SJCRH30 (cell line): ENCODE measurements at places on chromosomes 12 and 14. TPM values are rescaled to one million over a fixed set of nuclear protein-coding genes. Genes with fewer than 3 reads are reported as not detected.

CYP27B1 gene
- 72.6 and 97.4 TPM in 2 replicates for total RNA-seq

GRCh38 chr12:44774815-44775411 is 101.2 kb downstream of the NELL2 start:
- peak; percentile 71 for DNase-seq

DNA sequence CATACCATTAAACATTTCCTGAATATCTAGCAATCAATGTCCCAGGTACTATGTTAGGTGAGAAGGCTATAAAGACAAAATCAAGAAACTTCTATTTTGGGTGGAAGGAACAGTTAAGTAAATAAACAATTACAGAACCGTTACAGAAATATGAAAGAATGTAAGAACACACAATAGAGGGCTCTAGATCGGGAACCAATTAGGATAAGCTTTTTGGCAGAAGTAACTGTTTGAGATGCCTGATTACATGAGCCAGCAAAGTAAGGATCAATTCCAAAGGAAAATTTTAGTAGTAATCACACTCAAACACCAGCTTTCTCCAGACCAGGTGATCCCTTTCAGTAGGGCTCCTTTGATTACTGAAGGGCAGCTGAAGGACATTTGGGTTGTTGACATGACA is 33.9 kb downstream of the PPP1R12A start:
- no peak for DNase-seq

FAM181A gene
- not detected in 2 replicates for total RNA-seq

DNA sequence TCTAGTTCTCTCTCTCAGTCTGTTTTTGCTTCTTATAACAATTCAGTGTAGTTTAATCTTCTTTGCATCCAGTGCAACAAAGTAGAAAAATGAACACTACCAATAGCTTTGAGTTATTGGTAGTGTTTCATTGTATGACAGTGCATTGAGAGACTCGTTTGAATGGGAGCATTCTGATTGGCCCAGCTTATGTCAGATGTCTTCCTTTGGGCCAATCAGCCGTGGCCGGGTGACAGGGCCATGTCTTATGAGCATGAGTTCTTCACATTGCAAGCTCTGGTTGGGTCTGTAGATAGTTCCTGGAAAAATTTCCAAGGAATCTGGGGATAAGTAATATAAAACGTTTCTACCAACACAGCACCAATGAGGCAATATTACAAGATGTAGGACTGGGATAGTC is 36.5 kb downstream of the GYS2 start:
- DNase-seq = no peak

GRCh38 chr12:7758766-7759140 is 6.3 kb upstream of the NANOGNB start:
- no peak for DNase-seq

- no peak for DNase-seq
These were observed 621.9 kb downstream of the LRFN5 start for GRCh38 chr14:42228611-42229010.

C12orf76 gene
- total RNA-seq = 12.3 and 13.1 TPM in 2 replicates

AMN gene
- not detected in 2 replicates for total RNA-seq

GRCh38 chr12:122167356-122167925 is 6.6 kb downstream of the IL31 start:
- DNase-seq = no peak
